ENCODE measurements at places on chromosomes 4 and X. TPM values are rescaled to one million over a fixed set of nuclear protein-coding genes. Genes with fewer than 3 reads are reported as not detected.

DNA sequence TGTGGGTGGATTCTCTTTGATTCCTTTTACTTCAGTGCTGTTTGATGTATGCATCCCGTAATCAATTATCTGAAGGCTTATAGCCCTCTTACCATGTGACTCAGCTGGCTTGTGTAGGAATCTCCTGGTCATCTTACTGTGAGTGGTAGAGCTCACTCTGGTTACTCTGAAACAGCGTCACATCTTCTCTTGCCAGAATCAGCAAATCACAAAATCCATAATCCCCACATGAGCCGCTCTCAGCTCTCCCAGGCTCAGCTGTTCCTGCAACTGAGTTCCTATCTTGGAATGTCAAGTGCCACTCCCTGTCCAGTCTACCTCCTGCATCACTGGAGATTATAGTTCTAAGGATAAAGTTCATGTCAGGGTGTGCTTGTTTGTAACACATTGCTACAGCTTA lies 278.0 kb downstream of the FBXO8 start:
- ATAC-seq = no peak

- no peak for ATAC-seq
These were observed 427 bp downstream of the NKX1-1 start for GRCh38 chr4:1405636-1406393.

- ATAC-seq = no peak
These were observed 422.8 kb upstream of the PABPC4L start for GRCh38 chr4:134624365-134624764.

DNA sequence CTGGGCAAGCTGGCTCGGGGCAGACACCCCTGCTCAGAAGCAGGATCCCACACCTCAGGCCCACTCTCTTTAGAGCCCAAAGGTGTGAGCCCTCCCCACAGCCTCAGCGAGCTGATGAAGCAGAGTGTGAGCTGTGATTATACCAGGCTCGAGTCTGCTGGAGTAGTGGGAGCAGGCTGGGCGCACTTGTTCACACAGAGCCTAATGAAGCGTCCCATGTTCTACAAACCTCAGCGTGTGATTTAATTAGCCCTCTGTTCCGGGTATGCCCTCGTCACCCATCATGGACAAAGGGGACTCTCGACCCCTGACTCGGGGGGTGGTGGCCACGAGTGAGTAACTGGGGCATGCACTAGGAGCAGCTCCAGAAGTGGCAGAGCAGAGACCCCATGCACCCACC lies 62.3 kb downstream of the PPP2R2C start:
- ATAC-seq = no peak

- ATAC-seq = no peak
These were observed 8.8 kb downstream of the C4orf50 start for GRCh38 chr4:6009452-6009851.

The SMS gene
- total RNA-seq = 109 TPM

The GALNTL6 gene
- total RNA-seq = not detected

The SH3RF1 gene
- total RNA-seq = 1.4 TPM
